GM23338 (cell line): ENCODE measurements at places on chromosomes 13 and 19.

DNA sequence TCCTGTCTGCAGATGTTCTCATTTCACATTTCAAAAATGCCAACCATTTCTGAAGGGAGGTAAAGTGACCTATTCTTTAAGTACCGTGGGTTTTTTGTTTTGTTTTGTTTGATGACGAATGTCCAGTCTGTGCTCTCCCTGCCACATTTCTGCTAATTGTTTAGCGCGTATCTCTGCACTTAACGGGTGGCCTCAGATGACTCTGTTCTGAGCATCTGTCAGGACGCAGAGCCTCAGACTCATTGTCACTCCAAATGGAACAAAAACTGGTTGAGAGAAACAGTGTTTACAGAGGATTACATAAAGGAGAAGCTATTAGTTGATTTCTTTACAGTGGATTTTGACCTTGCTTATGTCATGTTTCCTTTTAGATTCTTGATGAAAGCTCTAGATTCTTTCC, 23.7 kb downstream of the TPP2 start:
- DNase-seq: no peak

- peak; percentile 96 for DNase-seq
Measured at GRCh38 chr19:58559275-58560006, 1.0 kb upstream of the UBE2M start.

DNA sequence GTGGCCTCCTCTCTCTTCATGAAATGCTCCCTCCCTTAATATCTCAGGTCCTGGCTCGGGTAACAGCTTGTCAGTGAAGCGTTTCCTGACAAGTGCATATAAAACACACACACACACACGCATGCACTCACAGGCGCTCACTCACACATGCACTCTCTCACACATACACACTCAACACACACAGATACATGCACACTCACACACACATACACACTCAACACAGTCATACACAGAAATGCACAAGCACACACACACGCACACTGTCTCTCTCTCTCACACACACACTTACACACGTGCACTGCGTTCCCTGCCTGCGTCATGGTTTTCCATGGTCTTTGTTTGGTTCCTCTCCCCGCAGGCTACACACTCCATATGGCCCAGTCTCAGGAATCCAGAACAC, 344.1 kb downstream of the UQCRFS1 start:
- DNase-seq: no peak

DNA sequence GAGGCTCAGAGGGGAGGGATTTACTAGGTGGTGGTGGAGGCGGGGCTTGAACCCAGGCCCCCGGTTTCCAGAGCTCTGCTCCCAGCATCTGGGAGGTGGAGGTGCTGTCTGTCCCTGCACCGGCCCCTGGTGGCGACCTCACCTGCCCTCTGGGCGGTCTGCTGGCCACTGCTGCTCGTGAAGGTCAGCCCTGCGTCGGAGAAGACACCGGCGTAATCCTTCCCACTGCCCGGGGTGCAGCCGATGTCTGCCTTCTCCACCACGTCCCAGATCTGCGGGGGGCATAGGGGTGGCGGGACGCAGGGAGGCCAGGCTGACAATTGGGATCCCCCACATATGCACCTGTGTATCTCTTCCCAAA, 12.8 kb downstream of the C3 start:
- no peak for DNase-seq

DNA sequence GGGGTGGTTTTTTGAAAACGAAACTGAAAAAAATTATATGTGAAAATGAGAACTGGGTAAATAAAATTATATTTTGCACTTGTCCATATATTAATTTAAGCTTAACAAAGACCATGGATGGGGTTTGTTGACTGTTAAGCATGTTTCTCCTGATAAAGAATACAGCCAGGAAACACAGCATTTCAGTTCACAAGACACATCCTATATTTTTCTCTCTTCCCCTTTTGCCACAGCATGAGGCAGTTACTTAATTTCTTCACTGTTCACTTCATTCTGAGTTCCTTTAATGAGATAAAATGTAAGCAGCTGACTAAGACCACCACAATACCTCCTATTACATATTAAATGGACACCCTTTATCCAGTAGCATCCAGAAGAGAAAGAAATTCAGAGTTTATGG, 64.0 kb downstream of the RXFP2 start:
- DNase-seq: no peak

DNA sequence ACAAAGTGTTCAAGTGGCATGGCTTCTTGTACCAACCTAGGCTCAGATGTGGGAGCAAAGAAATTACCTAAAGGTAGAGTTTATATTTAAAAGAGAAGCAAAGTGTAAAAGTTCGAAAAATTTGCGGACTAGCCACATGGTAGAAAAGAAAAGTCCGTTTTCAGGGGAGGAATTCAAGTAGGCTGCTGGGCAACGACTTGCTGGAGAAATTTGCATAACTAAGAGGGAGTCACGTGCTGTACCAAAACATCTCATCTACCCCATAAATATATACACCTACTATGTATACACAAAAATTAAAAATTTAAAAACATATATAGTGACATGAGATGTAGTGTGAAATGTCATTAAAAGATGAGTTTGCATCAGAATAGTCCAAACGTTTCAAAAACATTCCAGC, 2.1 kb upstream of the LAIR1 start:
- no peak for DNase-seq

GRCh38 chr13:110425444-110425780, 118.3 kb downstream of the COL4A2 start:
- DNase-seq: no peak

GRCh38 chr13:63636316-63636993, 2220.8 kb upstream of the PCDH20 start:
- peak; percentile 43 for DNase-seq

- DNase-seq: no peak
Measured at GRCh38 chr13:98180092-98180491, 3.0 kb upstream of the RNF113B start.

DNA sequence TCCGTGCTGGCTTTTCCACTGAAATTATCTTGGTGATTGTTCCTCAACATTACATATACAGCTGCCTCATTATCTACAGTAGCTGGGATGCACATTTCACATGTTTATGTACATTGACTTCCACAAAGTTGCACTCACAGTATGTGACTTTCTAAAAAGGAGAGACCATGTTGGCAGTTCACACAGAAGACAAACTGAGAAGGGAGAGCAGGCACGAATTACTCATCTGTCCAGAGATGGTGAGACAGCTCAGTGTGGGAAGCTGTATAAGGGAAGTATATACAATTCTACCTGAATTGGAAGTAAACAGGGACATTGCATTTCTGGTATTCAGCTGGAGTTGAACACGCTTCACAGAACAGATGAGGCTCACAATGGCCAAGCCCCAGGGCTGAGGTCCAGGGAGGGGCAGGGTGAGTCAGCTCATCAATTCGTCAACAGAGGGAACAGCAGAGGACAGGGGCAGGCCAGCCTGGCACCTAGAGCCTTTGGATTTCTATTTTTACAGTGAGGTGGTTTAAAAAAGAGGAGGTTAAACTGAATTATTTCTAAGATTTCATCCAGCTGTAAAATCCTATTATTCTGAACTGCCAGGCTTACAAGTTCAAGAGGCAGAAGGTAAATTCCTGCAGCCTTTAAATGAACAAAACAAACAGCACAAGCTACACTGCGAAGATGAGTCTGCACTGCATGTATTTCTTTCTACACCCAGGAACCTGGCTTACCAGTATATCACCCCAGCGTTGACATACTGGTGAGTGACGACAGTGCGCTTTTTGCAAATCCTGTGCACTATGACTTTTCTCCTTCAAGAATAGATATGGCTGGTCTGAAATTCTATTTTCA, 9.8 kb downstream of the PARP4 start:
- DNase-seq: no peak

- DNase-seq: no peak
Measured at GRCh38 chr13:99738626-99739025, 232.9 kb downstream of the ZIC5 start.

GRCh38 chr13:33284916-33285315, 639 bp downstream of the STARD13 start:
- no peak for DNase-seq

DNA sequence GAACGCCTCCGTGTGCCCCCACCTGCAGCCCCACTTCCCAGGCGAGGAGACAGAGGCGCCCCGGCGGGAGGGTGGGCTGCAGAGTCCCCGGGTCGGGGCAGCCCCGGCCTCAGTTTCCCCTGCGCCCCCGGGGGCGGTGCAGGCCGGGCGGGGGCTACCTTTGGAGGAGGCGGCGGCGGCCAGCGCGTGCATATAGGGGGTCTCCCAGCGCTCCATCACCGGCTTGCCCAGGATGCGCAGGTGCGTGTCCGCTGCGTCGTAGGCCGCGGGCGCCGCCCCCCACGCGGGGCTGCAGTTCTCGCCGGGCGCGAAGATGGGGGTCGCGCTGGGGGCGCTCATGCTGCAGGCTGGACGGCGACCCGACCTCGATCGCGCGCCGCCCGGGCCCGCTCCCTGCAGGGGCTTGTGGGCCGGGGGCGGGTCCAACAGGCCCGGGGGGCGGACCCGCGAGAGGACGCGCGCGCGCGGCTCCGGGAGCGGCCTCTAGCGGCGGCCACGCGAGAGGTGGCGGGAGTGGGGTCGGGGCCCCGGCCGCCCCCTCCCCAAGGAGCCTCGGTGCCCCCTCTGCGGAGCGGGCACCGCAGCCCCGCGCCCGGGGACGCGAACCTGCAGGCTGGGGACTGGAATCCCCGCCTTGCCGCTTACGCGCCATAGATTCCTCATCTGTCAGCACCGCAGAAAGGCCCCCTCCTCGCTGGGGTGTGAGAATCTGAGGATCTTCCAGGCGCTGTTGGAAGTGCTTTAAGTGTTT, at the start of gene GAMT:
Gene GAMT (minus strand): TSS at position 405 of the 751 bp plus-strand sequence. CDS start 66 bp downstream, at position 339.
- peak; percentile 65 for DNase-seq

DNA sequence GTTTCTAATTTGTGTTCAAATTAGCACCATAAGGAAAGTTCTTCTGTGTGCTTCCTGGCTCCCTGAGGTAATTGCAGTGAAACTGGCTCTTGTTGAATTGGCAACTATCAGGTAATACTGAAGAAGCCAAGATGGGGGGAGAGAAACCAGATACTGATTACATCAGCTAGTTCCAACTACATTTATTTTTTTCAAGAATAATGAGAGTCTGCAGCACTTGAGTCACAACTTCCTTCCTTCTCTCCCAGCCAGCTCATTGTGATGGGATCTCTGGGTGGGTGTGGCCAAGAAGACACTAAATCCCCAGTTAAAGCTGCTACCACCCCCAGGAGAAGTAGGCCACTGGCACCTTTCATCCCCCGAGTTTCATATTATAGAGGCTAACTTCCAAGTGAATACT, 100.7 kb upstream of the RXFP2 start:
- no peak for DNase-seq

DNA sequence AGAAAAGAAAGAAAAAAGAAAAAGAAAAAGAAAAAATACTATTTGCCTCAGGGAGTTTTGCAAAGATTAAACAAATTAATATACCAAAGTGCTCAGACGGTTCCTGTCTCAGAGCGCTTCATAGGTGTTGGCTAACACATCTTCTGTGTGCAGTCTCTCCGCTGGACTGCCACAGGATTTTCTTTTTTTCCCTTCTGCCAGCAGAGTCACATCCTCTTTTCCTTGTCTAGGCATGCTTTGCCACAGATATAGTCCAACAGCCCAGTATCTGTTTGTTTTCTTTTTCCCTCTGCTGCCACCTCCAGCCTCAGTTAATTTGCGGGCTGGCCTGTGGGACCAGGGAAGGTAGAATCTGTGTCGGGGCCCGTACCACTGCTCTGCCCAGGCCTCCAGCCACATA, 3.4 kb upstream of the URAD start:
- no peak for DNase-seq

- no peak for DNase-seq
Measured at GRCh38 chr13:109314101-109314500, 472.3 kb downstream of the IRS2 start.

GRCh38 chr19:38617764-38618589, at the start of gene MAP4K1:
MAP4K1 (minus strand) TSS chr19:38617953; CDS start chr19:38617895, 58 bp downstream.
- DNase-seq: peak; percentile 19

DNA sequence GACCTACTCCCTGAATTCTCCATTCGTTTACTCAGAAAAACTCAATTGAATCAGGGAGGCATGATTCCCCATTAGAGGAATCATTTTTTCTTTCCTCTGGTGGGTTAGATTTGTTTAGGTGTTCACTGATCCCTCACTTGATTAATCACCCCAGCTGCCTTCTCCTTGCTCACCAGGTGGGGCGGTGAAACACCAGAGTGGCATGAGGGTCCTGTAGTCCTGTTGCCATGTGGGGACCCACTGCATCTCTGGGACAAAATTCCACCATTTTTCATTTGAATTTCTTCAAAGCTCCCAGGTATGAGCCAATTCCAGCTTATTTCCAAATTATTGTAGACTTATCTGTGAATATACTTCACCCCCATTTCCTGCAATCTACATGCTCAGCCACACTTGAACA, 462.7 kb upstream of the ZNF507 start:
- DNase-seq: peak; percentile 16

DNA sequence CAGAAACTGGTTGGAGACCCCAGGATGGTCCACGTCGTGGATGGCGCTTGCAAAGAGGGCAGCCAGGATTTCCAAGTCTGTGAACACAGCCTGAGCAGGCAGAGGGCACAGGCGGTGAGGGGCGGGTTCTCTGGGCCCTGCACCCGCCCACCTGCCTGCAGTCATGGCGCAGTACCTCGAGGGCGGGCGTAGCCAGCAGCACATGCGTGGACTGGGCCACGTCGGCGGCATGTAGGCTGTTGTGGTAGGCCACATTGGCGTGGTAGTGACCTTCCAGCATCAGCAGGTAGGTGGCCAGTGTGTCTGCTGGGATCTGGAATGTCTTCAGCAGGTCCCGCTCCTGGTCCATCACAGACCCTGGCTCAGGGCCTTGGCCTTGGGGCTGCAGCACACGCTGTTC, 8.1 kb downstream of the PDE4C start:
- no peak for DNase-seq

DNA sequence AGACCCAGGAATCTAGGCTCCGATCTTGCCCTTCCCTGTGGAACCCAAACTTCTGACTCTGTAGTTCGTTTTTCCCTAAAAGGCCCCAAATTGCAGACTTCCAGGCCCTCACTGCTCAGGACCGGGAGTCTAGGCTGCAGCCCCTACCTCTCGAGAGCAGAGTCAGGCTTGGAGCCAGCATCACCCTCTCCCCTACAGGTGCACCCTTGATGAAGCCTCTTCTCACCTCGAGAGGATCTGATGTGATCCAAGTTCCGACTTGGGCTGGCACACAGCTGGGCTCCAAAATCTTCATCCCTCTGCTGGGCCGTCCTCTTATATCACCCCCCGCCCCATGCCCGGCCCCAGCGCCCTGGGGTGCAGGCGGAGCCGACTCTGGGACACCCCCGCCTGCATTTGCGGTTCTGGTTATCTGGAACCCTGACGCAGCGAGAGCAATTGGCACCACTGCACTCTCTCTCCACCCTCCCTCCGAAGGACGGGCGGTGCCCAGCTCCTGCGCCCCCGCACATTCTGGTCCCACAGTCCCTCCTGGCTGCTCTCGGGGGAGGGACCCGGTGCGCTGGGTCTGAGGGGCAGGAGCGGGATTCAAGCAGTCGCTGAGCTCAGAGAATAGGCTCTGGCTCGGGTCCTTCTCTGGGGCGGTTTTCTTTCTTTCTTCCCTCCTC, at the start of gene KLK7:
Gene KLK7 (minus strand): TSS at position 293 of the 668 bp plus-strand sequence. CDS start 1,518 bp downstream, outside the sequence.
- peak; percentile 54 for DNase-seq

GRCh38 chr13:95745752-95746151, 68.8 kb downstream of the DNAJC3 start:
- peak; percentile 28 for DNase-seq
